Activated naive CD8-positive, alpha-beta T cell treated with anti-CD3 and anti-CD28 coated beads, Interleukin-2, amount 10 ng/mL, durations not matched to agents 7 days and 5 days (primary cell): ENCODE measurements at places on chromosomes 13 and 19. TPM values are rescaled to one million over a fixed set of nuclear protein-coding genes. Genes with fewer than 3 reads are reported as not detected.

The WDR88 gene
- not detected for total RNA-seq

The CALR3 gene
- not detected for total RNA-seq

The FUT6 gene
- 0.91 TPM for total RNA-seq

The BCAM gene
- not detected for total RNA-seq

The WDR87 gene
- total RNA-seq, result not detected

The EPS8L1 gene
- total RNA-seq, result 7.6 TPM

The ZSCAN4 gene
- not detected for total RNA-seq

The ERICH4 gene
- total RNA-seq, result not detected

The GRIN2D gene
- total RNA-seq, result 0.17 TPM

The ALKBH6 gene
- 56.4 TPM for total RNA-seq

The RGL3 gene
- total RNA-seq, result not detected

The LHB gene
- not detected for total RNA-seq

The GNG8 gene
- total RNA-seq, result 2.4 TPM

The SDHAF1 gene
- 22.2 TPM for total RNA-seq

The DACT3 gene
- 0.48 TPM for total RNA-seq

The GNG7 gene
- total RNA-seq, result 1.2 TPM

The PGLYRP1 gene
- total RNA-seq, result not detected

The LRRC25 gene
- 1.6 TPM for total RNA-seq

The PINLYP gene
- total RNA-seq, result 11.7 TPM

The N4BP2L2 gene
- 160 TPM for total RNA-seq

The ENOX1 gene
- not detected for total RNA-seq

The AMER2 gene
- total RNA-seq, result not detected

The APBA3 gene
- 61.9 TPM for total RNA-seq

The CDC42EP5 gene
- total RNA-seq, result not detected
